Stimulated activated CD4-positive, alpha-beta T cell treated with anti-CD3 and anti-CD28 coated beads, Interleukin-4, amount 100 ng/mL, for 1 hour (primary cell): ENCODE measurements at places on chromosomes 13 and 19.

DNA sequence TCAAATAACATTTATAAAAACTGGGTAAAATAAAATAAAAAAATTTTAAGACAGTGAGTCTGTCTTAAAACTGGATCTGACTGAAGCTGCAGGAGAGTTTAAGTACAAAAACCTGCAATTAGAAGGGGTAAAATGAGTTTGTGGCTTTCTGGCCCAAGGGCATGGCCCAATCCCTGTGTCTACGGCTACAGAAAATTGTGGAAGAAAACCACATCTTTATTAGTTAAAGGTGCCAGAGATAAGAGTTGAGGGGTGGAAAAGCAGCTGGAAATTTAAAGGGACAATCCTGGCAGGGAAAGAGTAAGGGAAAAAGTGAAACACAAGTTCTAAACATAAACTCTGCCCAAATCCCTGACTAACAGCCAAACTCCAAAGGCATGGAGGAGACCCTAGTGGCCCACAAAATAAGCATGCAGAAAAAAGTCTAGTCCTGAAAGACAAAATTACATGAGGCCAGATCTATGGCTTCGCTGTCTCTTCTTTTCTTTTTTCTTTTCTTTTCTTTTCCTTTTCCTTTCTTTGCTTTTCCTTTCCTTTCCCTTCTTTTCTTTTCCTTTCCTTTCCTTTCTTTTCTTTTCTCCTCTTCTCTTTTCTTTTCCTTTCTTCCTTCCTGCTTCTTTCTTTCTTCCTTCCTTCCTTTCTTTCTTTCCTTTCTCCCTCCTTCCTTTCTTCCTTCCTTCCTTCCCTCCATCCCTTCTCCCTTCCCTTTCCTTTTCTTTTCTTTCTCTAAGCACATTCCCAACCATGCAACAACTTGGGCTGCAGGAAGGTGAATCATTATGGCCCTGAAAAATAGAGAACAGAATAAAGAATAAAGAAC, 23.5 kb upstream of the DLEU7 start:
- no peak for DNase-seq

GRCh38 chr19:33558856-33559255, 37.3 kb upstream of the PEPD start:
- no peak for DNase-seq

DNA sequence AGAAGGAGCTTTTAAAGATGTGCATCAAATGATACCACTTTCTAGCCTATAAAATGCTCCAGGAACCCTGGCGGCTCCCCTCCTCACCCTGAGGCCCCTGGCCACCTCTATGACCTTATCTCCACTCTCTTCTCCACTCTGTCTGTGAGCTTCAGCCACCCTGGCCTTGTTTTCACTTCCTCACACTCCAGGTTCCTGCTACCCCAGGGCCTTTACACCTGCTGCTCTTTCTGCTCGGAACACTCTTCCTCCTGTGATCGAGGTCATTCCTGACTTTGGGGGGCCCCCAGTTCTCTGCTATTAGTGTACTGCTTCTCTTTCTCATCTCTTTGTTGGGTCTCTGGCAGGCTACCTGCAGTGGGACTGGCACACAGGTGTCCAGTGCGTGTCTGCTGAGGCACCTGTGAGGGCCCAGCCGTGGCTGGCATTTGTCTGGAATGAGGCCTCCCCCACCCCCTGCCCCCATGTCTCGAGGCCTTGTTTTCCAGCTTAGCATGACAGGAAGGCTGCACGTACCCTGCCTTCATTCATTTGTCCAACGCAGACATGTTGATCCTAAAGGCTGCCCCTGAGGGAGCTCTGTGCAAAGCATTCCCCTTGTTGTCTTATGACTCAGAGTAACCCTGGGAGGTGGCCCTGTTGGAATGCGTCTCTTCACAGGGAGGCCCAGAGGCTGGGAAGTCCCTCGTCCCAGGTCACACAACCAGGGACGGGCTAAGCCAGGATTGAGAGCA, 2.3 kb downstream of the DDA1 start:
- DNase-seq, result no peak

DNA sequence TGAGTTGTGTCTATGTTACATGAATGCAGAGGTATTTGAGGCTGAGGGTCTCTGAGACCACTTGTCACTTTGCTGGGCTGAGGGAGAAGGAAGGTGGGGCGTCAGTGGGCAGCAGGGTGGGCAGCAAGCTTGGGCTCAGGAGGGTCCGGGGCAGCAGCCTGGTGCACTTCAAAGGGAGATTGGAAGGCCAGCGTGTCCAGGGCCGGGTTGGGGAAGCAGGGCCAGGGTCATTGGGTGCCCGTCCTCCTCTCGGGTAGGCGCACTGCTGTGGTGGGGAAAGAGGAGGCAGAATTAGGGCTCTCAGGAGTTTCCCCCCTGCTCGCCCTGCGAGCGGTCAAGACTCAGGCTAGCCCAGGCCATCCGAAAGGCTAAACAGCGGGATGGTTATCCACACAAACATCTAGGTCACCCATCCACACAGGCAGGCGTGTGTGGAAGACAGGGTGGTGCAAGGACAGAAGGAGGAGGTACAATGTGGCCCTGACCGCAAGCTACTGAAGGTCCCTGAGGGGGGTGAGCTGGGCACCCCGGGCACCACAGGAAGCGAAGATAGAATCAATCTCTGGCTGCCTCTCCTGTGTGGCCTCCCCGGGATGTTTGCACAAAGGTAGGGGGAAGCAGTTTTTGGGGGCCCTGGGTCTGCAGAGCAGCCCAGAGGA, 37.7 kb downstream of the MYO9B start:
- no peak for DNase-seq

DNA sequence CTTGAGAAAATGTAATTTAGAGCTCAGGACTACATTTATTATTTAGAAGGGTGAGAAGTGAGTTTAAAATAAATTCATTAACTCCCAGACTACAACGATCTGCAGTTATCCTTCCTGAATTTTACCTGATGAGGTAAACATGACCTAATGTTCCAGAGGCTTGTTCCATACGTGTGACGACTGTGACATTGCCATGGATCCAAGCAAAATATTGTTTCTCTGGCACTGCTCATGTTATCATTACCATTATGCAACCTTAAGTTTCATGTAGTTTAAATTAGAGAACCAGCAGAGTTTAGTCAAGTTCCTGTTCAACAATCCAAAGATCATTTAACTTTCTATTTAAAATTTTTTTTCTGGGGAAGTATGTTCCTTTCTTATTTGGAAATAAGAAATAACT, 279.6 kb downstream of the KLF5 start:
- DNase-seq, result no peak

- DNase-seq, result no peak
Measured at GRCh38 chr19:28960986-28961705, 251.8 kb downstream of the UQCRFS1 start.

GRCh38 chr13:24244802-24245201, 64.6 kb upstream of the C1QTNF9 start:
- no peak for DNase-seq

- DNase-seq, result no peak
Measured at GRCh38 chr13:78630511-78630910, 27.2 kb upstream of the POU4F1 start.

DNA sequence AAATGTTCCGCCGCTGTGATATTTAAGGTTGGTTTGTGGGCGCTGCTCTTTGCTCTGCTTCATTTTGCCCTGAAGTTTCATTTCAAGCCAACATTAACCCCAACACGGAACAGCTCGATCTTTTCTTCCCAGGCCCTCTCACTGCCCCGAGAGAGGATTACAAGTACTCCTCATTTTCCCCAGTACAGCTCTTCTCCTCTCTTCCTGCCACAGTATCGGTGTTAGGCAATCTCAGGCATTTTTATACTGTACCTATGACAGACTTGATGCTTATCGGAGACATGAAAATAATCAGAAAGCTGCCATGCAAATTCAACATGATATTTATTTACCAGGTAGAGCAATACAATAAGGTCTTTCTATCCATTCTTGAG, 1.3 kb upstream of the EDNRB start:
- no peak for DNase-seq

GRCh38 chr13:64992314-64992713, 2237.8 kb downstream of the PCDH9 start:
- DNase-seq, result no peak

GRCh38 chr13:113207460-113207859, 1.0 kb downstream of the PCID2 start:
- no peak for DNase-seq

- no peak for DNase-seq
Measured at GRCh38 chr13:102233566-102234208, 168.2 kb downstream of the FGF14 start.

- no peak for DNase-seq
Measured at GRCh38 chr19:10812196-10812595, 23.8 kb downstream of the TMED1 start.

DNA sequence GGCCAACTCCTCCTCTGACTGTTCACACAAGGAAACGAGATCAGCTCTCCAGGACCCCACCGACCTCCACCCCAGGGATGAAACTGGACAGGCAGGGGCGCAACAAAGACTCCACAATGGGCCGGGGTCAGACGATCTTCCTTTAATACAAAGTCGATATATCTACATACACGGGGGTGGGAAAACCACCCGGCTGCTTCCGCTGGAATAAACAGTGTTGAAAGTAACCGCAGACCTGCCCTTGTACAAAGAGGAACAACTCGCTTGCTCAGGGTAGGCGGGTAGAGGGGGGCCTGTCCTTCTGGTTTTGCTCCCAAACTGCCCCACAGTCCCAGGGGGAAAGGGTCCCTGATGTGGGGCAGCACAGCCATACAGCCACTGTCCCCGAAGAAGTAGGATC, 135.2 kb downstream of the PTPRS start:
- no peak for DNase-seq

DNA sequence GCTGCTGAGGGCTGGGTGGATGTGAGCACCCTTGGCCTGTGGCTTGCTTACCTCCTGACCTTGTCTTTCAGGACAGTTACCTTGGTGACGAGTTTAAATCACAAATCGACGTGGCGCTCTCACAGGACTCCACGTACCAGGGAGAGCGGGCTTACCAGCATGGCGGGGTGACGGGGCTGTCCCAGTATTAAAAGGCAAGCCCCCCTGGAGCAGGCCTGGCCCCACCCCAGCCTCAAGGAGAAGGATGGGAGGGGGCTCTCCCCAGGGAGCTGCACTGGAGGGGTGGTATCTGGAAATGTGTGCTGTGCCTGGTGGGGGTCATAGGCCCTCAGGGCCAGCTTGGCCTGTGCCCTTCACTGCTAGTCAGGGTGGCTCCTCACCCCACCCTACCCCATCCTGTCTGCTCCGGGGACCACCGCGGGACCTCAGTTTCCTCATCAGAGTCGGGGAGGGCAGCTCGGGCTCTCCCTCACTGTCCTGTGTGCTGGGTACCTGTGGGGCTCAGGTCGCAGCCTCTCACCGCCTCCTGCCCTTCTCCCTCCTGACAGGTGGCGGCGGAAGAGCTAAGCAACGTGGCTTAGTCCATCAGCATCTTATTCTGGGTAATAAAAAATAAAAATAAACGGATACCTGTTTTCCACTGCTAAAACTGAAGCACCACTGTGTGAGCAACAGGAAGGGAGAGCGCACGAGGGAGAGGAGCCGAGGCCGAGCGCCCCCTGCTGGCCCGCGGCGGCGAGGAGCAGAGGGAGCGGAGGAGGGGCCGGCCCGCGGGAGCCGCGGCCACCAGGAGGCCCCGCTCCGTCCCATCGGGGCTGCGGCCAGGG, 29.8 kb downstream of the CERS1 start:
- peak; percentile 68 for DNase-seq
